ENCODE measurements at places on chromosomes 4 and X.

- no peak for DNase-seq
Measured at GRCh38 chrX:107396235-107396634, 53.2 kb upstream of the FRMPD3 start.

DNA sequence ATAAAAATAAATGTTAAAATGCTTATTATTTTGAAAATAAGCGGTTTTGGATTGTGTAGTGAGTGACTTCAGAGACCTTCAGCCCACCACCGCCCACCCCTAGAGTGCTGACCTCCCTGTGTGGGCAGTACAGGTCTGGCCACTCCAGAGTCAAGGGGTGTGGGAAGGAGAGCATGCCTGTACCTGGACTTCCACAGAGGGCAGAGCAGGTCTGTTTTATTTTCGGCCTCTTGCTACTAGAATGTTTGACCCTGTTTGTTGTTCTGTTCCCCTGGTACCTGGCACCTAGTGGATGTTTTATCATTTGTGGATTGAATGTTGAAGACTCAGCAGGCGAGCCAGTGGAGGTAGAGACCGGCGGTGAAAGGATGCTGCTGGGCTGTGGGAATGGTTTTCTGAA lies 14.3 kb downstream of the PIGG start:
- DNase-seq: no peak

DNA sequence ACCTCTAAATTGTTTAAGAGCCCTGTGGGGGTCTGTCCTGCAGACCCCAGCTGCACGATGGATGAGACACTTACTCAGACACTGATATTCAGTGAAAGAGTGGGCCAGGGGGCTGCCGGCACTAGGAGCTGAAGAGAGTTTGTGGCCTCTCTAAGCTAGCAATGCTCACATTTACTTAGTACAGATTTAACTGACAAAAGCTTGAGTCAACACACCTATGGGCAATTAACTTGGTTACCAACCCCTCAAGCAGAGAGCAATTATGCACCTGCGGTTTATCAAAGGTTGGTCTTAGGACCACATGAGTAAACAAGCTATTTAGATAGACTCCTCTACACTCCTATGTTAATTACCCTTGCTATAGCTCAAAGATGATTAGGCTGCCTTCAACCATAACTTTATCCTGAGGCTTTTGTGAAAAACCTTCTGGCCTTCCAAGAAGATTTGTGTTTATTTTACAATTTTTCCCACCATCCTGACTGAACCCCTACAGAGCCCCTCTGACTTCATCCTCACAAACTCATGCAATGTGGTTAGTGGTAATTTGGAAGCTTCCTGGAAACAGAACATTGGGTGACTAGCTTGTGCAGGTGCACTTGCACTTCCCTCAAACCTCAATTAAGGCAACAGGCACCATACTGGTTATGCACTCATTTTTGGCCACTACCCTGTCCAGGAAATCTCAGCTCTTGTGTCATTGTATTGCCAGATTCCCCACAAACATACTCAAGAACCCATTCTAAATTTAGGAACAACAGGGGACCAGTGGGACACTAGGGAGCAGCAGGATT lies 234.4 kb upstream of the ITM2A start:
- no peak for DNase-seq

- no peak for DNase-seq
Measured at GRCh38 chr4:40750461-40751258, 905 bp downstream of the NSUN7 start.

DNA sequence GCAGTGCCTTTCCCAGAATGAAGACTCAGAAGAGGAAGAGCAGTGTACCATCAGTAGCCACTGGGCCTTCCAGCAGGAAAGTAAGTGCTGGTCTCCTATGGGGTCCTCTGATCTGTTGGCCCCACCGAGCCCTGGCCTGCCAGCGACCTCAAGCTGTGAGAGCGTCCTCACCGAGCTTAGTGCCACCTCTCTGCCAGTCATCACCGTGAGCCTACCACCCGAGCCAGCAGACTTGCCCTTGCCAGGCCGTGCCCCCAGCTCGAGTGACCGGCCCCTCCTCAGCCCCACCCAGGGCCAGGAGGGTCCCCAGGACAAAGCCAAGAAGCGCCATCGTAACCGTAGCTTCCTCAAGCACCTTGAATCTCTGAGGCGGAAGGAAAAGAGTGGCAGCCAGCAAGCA lies 69.7 kb downstream of the STARD8 start:
- DNase-seq: no peak

DNA sequence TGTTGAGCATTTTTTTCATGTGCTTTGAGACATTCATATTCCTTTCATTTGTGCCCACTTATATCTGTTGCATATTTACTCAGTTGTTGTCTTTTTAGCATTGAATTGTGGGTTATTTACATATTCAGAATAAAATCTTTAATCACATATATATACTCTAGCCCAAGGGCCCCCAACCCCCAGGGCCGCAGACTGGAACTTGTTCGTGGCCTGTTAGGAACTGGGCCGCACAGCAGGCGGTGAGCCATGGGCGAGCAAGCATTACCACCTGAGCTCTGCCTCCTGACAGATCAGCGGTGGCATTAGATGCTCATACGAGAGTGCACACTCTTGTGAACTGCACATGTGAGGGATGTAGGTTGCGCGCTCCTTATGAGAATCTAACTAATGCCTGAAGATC lies 480.6 kb downstream of the KCTD8 start:
- no peak for DNase-seq
